ENCODE measurements at places on chromosomes 5 and 9.

DNA sequence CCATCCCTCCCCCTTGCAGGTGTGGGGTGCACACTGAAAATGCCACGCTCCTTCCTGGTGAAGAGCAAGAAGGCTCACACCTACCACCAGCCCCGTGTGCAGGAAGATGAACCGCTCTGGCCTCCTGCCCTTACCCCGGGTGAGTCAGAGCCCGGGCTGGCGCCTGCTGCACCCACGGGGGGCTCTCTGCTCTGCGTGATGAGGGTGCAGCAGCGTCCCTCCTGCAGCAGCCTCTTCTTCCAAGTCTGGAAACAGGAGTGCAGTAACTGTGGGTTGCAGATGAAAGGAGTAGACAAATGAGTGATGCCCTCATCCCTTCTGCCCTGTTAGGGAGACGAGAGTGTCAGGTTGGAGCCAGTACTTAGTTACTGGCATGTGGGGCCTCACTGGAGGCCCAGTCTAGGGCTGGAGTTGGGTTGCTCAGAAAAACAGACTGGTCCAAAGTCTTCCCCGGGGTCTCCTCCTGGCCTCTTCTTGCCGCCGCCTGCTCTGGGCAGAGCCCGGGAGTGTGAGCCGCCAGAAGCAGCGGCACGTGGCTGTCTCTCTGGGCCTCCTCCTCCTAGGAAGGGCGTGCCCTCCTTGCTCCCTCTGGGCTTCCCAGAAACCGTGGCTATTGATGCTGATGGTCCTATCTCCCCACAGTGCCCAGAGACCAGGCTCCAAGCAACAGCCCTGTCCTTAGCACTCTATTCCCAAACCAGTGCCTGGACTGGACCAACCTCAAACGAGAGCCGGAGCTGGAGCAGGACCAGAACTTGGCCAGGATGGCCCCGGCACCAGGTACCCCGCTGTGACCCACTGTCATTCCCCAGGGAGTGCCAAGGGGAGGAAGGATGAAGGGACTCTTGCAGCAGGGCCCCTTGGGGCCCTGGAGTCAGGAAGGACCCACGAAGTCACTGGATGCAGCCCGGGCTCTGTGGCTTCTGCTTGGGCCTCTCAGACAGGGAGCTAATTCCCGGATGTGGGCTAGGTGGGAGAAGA lies 8.4 kb downstream of the GFI1B start:
- DNase-seq = no peak

GRCh38 chr5:149782895-149783586 lies 52.9 kb downstream of the PPARGC1B start:
- DNase-seq = no peak

GRCh38 chr5:132659598-132660493 lies 1.9 kb downstream of the IL13 start:
- DNase-seq = no peak

DNA sequence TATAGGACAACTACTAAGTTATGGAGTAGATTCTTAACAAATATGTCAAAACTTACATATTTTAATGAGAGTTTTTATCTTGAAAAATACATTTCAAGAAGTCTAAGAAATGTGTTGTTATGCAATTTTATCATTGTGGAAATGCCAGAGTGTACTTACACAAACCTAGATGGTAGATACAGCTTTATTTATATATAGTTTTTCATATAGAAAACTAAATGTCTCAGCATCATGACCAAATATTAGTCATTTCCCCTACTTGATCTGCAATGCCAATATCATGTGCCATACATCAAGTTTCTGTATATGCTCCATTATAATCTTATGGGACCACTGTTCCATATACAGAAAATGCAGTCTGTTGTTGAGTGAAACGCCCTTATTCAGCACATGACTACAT lies 28.7 kb downstream of the CAST start:
- no peak for DNase-seq

GRCh38 chr9:102237520-102237919 lies 499.1 kb upstream of the GRIN3A start:
- DNase-seq = no peak

DNA sequence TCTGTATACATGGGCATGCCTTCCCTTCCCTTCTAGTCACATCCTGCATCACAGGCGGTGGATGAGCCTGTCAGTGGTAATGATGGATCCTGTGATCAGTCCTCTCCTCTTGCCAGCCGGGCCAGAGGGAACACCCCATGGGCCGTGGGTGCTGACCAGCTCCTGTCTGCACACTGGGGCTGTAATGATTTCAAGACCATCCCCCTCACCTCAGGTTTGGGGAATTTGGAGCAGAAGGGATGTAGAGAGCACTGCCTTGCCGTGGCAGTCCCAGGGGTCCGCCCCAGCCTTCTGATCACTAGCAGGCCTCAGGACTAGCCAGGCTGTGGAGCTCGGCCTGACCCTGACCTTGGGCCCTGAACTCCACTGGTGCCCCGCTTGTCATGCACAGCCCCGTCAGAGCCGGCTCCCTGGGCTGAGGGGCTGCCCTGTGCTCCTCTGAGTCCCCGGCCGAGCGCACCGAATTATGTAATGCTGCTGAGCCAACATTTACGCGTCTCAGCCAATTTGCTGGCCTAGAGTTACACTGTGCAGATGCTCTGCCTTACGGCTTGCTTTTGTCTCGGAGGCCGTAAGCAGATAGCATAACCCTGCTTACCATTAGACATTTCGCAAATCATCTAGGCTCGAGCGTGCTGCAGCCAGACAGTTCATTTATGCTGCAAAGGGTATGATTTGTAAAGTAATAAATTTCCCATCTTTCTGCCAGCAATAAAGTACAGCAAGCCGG lies 155.3 kb downstream of the MACROH2A1 start:
- no peak for DNase-seq

DNA sequence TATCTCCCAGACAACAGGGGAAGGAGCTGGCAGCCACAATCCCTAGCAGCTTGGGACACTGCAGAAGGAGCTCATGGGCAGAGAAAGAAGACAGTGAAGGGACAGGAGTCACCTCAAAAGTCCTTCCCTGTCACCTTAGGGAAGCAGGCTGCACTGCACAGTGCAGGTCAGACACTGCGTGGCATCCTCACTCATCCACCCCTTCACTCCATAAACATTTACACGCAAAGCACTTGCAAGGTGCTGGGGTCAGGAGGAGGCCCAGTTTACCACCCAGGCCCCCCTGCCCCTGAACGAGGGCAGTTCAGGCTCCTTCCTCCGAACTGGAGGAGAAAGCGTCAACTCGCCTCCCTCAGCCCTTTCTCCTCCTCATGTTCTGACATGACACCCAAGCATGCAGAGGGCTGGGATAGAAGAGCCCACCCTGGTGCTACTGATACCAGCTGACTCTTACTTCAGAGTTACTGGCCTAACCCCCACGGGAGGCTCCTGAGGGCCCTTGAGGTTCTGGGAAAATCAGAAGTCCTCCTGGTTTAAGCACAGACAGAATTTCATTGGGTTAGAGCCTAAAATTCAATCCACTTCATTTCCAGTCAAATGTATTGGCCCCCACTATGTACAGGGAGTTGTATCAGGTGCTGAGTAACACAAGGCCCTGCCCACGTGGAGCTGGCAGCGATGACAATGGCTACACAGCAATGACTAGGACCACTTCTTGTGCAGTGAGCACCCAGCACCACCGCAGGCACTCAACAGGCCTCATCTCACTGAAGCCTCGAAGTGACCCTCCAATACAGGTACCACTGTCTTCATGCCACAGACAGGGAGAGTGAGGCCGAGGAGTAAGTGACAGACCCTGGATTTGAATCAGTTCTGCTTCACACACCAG lies 70.4 kb downstream of the RAPGEF1 start:
- no peak for DNase-seq

GRCh38 chr5:27876071-27876470 lies 837.7 kb upstream of the CDH9 start:
- no peak for DNase-seq

GRCh38 chr5:94471521-94471920 lies 146.9 kb downstream of the KIAA0825 start:
- no peak for DNase-seq

GRCh38 chr9:72839085-72839484 lies 113.8 kb downstream of the ALDH1A1 start:
- DNase-seq = no peak

DNA sequence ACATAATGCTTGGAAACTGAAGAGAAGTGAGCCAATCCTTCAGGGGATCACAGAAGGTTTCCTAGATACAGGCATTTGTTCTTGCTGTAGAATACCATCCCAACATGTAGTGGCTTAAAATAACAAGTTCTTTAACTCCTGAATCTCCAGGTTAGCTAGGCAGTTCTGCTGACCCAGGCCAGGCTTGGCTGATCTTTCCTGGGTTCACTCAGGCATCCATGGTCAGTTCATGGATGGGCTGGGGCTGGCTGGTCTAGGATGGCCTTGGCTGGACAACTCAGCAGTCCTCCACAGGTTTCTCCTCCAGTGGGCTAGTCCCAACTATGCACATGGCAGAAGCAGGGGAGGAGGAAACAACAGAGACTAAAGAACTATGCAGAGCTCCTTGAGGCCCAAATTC lies 37.4 kb upstream of the DENND1A start:
- DNase-seq = no peak

- no peak for DNase-seq
Observed at GRCh38 chr9:20312732-20313131, 309.6 kb downstream of the MLLT3 start.

- DNase-seq = no peak
Observed at GRCh38 chr9:1383899-1384455, 333.8 kb downstream of the DMRT2 start.

DNA sequence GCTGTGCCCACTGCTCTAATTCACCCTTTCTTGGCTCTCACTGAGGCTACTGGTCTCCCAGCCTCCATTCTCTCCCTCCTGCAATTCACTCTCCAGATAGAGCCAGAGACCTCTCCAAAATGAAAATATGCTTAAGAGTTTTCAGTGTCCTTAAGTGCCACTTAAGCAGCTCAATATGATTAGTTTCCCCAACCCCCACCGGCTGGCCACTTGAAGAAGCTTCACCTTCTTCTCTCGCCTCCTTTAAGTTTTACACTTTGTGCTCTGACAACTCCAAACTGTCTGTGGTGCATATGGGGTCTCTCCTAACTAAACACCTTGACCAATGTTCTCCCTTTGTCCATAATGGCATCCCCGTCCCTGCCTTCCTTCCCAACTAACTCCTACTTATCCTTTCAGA lies 53.4 kb downstream of the CDK5RAP2 start:
- no peak for DNase-seq

- DNase-seq = peak; percentile 9
Observed at GRCh38 chr9:122005597-122005996, 87.5 kb downstream of the TTLL11 start.

- no peak for DNase-seq
Observed at GRCh38 chr9:91195372-91196012, 166.2 kb downstream of the AUH start.

- DNase-seq = no peak
Observed at GRCh38 chr5:154418344-154418820, 27.4 kb upstream of the SAP30L start.

DNA sequence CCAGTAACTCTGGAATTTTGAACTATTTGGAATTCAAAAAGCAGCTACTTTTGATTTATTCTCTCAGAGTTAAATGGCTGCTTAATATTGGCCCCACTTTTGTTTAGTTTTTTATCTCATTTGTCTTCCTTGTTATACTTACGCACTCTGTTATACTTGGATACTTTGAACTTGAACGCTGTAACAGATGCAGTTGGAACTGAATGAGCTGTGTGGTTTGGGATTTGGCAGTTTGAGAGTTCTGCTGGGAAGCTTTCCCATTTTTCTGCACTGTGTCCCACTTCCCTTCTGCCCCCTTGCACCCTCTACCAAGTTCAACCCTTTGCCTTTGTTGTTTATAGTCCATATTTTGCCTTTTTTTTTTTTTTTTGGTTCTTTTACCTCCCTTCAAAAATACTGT lies 3.8 kb downstream of the RHOBTB3 start:
- no peak for DNase-seq

DNA sequence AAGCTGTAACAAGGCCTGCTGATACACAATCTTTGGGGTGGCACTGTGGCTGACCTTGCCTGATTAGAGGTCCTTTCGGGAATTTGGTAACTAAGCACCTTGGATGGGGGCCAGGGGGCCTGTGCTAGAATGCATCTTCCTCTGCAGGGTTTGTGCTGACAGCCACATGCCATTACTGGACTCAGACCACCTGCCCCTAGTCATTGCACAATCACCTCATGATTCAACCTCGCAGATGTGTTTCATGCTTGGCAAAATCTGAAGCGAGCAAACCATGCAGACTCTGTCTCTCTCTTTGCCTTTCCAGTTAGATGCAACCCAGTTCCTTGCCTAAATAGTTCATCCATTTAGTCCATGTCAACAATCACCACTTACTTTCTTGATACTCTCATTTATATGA lies 96.5 kb upstream of the ERCC6L2 start:
- no peak for DNase-seq
